CD14-positive monocyte (primary cell): ENCODE measurements at places on chromosomes 5 and 9. TPM values are rescaled to one million over a fixed set of nuclear protein-coding genes. Genes with fewer than 3 reads are reported as not detected.

The CCL27 gene
- polyA plus RNA-seq: not detected in 2 replicates

The PCDHA12 gene
- not detected in 2 replicates for polyA plus RNA-seq

The PRR7 gene
- polyA plus RNA-seq: 1.8 TPM

The PCDHGB2 gene
- not detected for polyA plus RNA-seq

GRCh38 chr5:158026304-158027031 is 167.5 kb upstream of the CLINT1 start:
- no peaks in the 10 kb centered on the region for H3K4me1 ChIP-seq
- H3K27ac ChIP-seq: no peak overlapping the region
- H3K27me3 ChIP-seq: peaks cover 2% of the 10 kb centered on the region
- no peak overlapping the region for H3K4me3 ChIP-seq
- DNase-seq: no peak

The NR4A3 gene
- polyA plus RNA-seq: 0.88 TPM

DNA sequence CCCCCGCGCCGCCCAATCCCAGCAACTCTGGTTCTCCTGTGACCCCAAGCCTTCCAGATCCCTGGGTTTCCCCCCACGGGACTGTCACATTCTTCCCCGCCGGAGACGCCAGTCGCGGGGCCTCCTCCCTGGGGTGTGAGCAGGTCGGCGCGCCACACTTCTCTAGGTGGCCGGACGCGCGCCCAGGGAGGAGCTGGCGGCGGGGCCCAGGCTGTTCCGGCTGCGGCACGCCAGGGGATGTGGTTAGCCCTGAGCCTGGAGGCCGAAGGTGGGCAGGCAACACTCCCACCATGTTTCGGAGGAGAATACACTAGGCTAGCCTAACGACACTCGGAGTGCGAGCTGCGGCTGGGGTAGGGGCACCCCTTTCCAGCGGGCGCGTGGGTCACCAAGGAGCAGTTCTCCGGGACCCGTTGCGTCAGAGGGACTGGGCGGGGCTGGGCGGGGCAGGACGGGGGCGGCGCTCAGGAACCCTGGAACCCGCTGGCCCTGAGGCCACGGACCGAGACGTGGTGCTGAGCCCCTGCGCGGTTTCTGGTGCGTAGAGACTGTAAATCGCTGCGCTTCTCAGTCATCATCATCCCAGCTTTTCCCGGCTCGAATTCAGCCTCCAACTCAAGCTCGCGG is at the start of gene SLC27A6:
Gene SLC27A6, plus strand, starts transcription at position 478 of the 627 bp plus-strand sequence. CDS start 650 bp downstream, outside the sequence.
- H3K4me3 ChIP-seq: peak within 1 kb of the TSS; percentile 28
- no peak for DNase-seq
- H3K4me1 ChIP-seq: no peaks in the 10 kb centered on the region
- H3K27me3 ChIP-seq: peaks cover 32% of the 10 kb centered on the region

DNA sequence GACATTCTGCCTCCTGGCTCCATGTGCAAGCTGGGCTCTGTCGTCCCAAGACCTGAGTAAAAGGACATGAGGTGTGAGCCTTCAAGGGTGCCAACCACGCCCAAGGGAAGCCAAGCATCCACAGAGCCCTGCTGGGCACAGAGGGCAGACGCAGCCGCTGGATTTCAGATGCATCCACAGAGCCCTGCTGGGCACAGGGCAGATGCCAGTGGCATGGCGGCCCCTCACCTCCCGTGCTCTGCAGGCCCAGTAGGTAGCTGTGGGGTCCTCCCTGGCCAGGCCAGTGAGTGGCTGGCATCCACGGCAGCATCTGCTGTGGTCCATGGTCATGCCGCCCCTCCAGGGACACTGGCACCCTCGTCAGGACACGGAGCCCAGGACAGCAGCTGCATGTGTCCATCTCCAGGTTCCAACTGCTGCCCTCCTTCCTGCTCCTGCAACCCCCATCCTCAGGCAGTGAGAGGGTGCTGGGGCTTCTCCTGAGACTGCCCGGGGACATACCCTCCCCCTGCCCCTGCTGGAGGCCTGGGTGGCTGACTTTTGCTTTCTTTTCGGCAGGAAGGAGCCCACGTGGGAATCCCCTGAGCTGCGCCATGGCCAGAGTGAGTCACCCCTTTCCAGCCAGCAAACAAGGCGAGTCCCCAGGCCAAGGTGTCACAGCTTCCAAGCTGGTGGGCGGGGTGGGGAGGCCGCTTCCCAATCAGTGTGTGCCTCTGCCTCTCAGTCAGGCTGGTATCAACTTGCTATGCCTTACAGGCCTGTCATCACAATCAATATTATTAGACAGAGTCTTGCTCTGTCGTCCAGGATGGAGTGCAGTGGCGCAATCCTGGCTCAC is 4.0 kb upstream of the TRAF2 start:
- H3K27ac ChIP-seq: peak overlapping the region; percentile 6
- peaks cover 36% of the 10 kb centered on the region for H3K4me1 ChIP-seq
- no peaks in the 10 kb centered on the region for H3K36me3 ChIP-seq
- DNase-seq: peak; percentile 92
- no peaks in the 10 kb centered on the region for H3K27me3 ChIP-seq

GRCh38 chr9:98790842-98791607 is 5.3 kb downstream of the ANKS6 start:
- no peaks in the 10 kb centered on the region for H3K36me3 ChIP-seq
- peak; percentile 84 for DNase-seq
- H3K4me3 ChIP-seq: no peak overlapping the region
- no peak overlapping the region for H3K27ac ChIP-seq

DNA sequence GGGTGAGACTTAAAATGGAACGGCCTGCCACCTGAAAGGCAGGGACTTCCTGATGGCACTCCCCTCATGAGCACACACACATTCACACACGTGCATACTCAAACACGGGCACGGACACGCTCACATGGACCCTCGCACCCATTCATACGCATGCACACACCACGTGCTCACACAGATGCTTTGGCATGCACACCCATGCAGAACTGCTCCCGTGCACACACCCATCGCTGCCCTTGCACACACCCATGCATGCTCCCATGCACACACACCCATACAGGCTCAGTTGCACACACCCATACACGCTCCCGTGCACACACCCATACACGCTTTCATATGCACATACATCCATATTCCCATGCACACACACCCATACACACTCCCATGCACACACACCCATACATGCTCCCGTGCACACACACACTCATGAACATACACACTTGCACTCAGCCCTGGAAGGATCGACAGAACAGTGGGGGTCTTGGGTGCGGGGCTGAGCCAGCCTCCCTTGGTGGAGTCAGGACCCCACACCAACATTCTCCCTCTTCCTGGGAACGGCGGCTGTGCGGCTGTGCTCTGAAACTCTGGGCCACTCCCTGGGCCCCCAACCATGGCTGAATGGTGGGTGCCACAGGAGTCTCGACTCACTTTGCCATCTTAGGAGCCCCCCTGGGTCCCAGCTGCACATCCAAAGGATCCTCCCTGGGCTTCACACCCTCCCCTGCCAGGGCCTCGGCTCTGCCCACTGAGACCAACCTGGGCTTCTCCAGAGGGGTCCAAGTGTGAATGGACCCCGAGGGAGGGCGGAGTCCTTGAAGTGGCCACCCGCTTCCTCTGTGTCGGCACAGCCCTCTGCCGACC is 115.2 kb downstream of the RXRA start:
- no peak for DNase-seq
- H3K27ac ChIP-seq: no peak overlapping the region
- peaks cover 26% of the 10 kb centered on the region for H3K36me3 ChIP-seq
- peaks cover 69% of the 10 kb centered on the region for H3K4me1 ChIP-seq

DNA sequence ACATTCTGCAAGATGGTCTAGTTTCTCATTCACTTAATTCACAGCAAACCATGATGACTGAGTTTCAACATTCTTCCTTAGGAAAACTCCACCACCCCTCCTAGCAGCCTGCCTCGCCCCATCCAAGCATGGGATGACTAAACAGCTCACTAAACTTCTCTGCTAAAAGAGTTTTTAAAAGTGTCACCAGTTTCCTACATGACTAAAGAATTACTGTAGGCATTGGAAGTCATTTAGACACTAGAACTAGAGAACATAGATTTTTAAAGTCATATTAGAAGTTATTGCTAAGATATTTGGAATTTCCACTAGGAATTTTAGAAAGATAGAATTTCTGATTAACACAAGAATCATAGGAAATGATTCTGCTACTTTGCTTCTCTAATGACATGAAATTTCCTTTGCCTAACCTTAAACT is 5.5 kb upstream of the ESM1 start:
- H3K27ac ChIP-seq: no peak overlapping the region
- no peaks in the 10 kb centered on the region for H3K27me3 ChIP-seq
- no peak overlapping the region for H3K4me3 ChIP-seq
- no peaks in the 10 kb centered on the region for H3K36me3 ChIP-seq
- no peaks in the 10 kb centered on the region for H3K4me1 ChIP-seq

GRCh38 chr5:11584017-11584416 is 320.2 kb downstream of the CTNND2 start:
- no peaks in the 10 kb centered on the region for H3K4me1 ChIP-seq
- DNase-seq: no peak
- no peak overlapping the region for H3K4me3 ChIP-seq
- H3K27me3 ChIP-seq: no peaks in the 10 kb centered on the region
- H3K27ac ChIP-seq: no peak overlapping the region

The FOXD1 gene
- 0.04 TPM in 2 replicates for polyA plus RNA-seq

- H3K4me3 ChIP-seq: no peak overlapping the region
- H3K36me3 ChIP-seq: no peaks in the 10 kb centered on the region
- no peaks in the 10 kb centered on the region for H3K27me3 ChIP-seq
- H3K4me1 ChIP-seq: no peaks in the 10 kb centered on the region
These were observed 493.7 kb upstream of the SGCD start for GRCh38 chr5:155833287-155833686.

The SPRY4 gene
- not detected for polyA plus RNA-seq

DNA sequence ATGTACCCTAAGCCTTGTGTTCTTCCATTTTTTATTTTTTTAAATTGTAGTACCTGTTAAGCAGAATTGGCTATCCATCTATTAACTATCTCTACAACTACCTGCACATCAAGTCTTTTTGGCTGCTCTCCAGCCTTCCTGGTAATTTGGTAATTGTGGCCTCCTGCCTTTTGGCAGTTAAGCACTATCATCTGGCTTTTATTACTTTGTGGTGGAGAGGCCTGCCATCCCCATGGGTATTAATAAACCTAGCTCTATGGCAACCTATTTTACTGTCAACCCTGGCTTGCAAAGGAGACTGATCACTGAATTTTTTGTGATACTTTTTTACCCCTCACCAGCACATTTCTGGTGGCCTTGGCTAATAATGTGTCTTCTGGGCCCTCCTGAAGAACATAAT is 20.5 kb downstream of the SELENOP start:
- H3K36me3 ChIP-seq: no peaks in the 10 kb centered on the region
- H3K27ac ChIP-seq: no peak overlapping the region
- DNase-seq: no peak
- no peaks in the 10 kb centered on the region for H3K4me1 ChIP-seq

The PCDHB15 gene
- not detected for polyA plus RNA-seq

DNA sequence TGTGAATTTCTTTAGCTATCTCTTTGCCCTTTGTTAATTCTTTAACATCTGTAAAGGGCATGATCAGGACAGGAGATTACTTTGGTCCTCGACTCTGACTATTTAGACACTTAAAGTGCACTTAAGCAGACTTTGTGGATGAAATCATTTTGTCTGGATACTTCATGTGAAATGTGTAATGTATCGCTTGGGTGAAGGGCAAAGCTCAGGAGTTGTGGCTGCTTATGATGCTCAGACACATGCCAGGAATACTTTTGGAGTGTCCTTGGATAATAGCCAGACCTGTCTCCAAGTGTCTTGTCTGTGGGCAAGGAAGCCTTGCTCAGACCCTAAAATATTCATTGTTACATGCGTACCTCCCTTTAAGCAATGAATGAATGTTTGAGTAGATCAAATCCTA is 87.8 kb downstream of the RAI14 start:
- no peak for DNase-seq
- no peak overlapping the region for H3K27ac ChIP-seq
- H3K27me3 ChIP-seq: no peaks in the 10 kb centered on the region
- no peaks in the 10 kb centered on the region for H3K4me1 ChIP-seq

The ZNF454 gene
- polyA plus RNA-seq: not detected

The FOXD4 gene
- not detected in 2 replicates for polyA plus RNA-seq

GRCh38 chr9:37468620-37469019 is 3.4 kb upstream of the ZBTB5 start:
- H3K36me3 ChIP-seq: no peaks in the 10 kb centered on the region
- peaks cover 33% of the 10 kb centered on the region for H3K4me1 ChIP-seq
- no peak overlapping the region for H3K4me3 ChIP-seq
- no peaks in the 10 kb centered on the region for H3K27me3 ChIP-seq
- H3K27ac ChIP-seq: no peak overlapping the region
- DNase-seq: no peak

The KYAT1 gene
- 4.5 TPM for polyA plus RNA-seq

DNA sequence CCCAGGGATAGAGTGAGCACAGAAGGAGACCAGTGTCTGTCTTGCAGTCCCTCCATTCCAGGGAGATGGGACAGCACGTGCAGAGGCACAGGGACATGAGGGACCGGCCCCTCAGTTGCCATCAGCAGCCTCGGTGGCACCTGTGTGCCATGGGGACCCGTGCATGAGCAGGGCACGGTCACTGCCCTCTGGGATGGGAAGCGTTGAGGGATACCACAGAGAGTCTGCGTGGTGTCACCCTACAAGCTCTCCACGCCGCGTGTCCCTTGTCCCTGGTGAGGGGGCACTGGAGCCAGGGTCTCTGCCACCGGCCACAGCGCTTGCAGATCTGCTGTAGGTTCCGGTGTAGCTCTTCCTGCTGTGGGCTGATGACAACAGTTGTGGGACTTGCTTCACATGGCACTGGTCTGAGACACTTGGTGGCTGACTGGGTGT is 108.1 kb downstream of the CACNA1B start:
- DNase-seq: no peak
- no peak overlapping the region for H3K27ac ChIP-seq
- H3K36me3 ChIP-seq: no peaks in the 10 kb centered on the region
- no peaks in the 10 kb centered on the region for H3K4me1 ChIP-seq

- H3K4me1 ChIP-seq: no peaks in the 10 kb centered on the region
- no peaks in the 10 kb centered on the region for H3K36me3 ChIP-seq
- no peak for DNase-seq
- no peak overlapping the region for H3K27ac ChIP-seq
- H3K4me3 ChIP-seq: no peak overlapping the region
- H3K27me3 ChIP-seq: no peaks in the 10 kb centered on the region
These were observed 70.4 kb downstream of the OTP start for GRCh38 chr5:77568082-77568481.

DNA sequence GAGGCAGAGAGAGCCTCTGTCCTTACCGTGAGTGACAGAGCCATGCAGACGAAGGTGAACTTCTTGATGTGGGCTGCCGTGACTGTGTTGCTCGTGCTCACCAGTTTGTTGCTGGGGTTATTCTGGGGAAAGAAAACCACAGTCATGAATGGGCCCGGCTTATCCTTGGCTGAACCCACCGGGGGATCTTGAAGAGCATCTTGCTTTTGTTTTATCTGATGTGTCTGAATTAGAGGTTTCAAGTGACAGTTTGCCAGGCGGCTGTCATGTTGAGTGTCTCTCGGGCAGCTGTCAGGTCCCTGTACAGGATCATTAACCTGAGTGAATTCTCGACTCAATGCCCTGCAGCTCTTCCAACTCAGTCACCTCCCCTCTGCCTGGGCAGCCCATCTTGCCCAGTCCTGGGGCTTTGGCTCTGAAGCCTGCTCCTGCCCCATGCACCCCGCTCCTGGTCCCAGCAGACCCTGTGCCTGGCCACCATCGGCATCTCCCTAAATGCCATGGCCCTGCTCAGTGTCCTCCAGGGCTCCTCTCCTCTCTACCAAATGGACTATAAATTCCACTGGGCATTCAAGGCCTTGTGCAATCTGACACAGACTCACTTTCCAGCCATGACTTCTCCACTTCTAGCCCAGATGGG is 77.4 kb downstream of the OTULIN start:
- H3K36me3 ChIP-seq: no peaks in the 10 kb centered on the region
- no peak overlapping the region for H3K4me3 ChIP-seq
- H3K4me1 ChIP-seq: peaks cover 3% of the 10 kb centered on the region
- H3K27me3 ChIP-seq: no peaks in the 10 kb centered on the region
- DNase-seq: no peak

The CEP78 gene
- 2.5 TPM for polyA plus RNA-seq

The NR2F1-AS1 gene
- not detected in 2 replicates for polyA plus RNA-seq

The CLIC3 gene
- not detected for polyA plus RNA-seq
